NCI-H1048 (cell line): ENCODE measurements at places on chromosomes 11 and 22.
A peak's percentile ranks its signal among the peaks of the same experiment; 100 is the strongest.

DNA sequence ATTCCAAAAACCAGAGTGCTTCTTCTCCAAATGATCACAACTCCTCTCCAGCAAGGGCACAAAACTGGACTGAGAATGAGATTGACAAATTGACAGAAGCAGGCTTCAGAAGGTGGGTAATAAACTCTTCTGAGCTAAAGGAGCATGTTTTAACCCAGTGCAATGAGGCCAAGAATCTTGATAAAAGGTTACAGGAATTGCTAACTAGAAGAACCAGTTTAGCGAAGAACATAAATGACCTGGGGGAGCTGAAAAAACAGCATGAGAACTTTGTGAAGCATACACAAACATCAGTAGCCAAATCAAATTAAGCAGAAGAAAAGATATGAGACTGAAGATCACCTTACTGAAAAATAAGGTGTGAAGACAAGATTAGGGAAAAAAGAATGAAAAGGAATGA, 15.5 kb downstream of the OR52M1 start:
- no peak for DNase-seq

- DNase-seq: no peak
Observed at GRCh38 chr22:38080850-38081635, 2.9 kb downstream of the SLC16A8 start.

GRCh38 chr22:45631140-45631840, 40.3 kb upstream of the ATXN10 start:
- DNase-seq: no peak

GRCh38 chr11:45585205-45585604, 80.2 kb downstream of the CHST1 start:
- no peak for DNase-seq

DNA sequence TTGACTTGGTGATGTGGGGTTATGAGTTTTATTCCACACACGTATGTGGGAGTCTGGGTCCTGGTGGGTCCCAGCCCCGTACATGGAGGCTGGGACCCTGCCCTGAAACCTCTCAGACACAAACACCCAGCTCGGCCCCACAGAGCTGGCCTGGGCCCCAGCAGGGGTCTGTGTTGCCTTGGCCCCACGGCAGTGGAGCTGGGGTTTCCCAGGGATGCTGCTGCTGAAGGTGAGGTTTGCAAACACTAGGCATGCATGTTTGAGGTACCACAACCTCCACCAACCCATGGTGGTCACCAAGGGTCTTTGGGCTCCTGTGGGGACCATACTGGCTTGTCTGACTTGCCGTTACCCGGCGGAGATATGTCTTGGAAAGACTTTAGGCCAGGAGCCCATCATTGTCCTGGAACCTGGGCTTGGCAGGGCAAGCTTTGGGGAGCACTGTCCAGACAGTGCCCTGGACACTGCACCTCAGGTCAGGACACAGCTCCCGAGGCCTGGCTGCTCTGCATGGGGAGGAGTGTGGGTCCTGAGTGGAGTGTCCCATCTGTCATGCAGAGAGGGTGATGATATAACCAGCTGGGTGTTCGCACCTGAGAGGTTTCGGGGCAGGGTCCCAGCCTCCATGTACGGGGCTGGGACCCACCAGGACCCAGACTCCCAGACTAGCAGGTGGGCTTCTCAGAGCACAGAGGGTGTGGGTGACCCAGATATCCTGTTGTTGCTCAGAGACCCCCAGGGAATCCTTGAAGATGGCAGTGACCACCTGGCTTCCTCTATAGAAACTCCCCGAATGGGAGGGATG, 63.3 kb downstream of the KCNQ1 start:
- no peak for DNase-seq

DNA sequence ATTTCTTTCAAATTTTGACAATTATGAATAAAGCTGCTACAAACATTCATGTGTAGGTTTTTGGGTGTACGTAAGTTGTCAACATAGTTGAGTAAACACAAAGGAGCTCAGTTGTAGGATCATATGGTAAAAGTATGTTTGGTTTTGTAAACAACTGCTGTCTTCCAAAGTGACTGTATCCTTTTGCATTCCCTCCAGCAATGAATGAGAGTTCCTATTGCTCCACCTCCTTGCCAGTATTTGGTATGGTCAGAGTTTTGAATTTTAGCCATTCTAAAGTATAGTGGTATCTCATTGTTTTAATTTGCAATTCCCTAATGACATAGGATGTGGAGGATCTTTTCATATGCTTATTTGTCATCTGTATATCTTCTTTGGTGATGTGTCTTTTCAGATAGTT, 28.0 kb upstream of the PHOX2A start:
- no peak for DNase-seq

GRCh38 chr11:29187215-29187614, 829.6 kb downstream of the KCNA4 start:
- DNase-seq: no peak

DNA sequence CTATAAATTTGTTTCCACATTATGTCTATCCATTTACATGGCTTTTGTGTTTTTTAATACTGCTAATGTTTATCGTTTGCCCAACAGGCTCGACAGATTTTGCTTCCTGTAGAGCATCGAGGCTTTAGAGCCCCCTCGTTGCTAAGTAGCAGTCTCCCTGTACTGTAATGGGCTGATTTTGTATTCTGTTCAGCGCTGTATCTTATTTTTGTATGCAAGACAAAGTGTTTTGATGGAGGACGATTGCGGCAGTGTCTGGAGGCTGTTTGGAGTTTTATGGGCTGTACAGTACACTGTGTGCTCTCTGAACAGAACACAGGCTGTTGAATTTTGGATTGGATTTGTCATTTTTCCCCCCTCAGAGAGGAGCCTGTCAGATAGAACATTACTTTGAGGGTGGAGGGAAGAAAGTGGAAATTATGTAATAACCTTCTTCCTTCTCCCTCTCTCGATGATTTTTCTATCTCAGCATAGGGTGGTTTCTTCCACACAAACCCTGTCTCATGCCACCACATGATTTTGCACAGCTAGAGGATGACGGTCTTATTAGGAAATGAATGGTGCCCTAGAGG, 104.4 kb downstream of the ZBTB16 start:
- no peak for DNase-seq

DNA sequence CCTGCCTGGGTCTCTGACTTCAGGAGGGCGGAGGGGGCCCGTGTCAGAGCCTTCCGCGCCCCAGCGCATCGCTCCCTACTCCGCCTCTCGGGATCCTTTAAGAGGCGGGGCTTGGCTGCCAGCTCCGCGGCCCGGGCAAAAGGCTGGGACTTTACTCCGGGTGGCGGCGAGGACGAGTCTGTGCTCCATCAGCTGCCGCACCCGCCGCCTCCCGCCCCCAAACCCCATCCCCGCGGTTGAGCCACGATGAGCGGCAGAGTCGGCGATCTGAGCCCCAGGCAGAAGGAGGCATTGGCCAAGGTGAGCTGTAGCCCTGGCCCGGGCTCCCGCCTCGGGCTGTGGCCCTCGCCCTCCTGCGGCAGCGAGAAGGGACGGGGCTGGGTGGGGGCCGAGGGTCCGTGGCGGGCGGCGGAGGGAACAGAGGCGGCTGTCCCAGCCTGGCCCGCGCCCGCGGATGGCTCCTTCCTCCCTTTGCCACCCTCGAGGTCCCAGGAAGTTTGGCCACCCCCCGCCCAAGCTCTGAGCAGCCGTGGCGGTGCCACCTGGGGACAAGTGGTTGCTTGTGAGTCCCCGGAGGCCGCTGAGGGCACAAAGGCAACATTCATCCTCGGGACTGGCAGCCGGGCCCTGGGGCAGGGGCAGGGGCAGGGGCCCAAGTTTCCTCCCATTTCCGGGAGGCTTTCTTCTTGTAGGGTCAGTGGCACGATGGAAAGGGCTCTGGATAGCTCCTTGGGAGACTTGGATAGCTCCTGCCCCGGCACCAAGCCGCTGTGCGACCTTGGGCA, at the start of gene SEC14L2:
TSS of gene SEC14L2 (plus strand) at position 148 of the 785 bp plus-strand sequence. CDS start at position 247, 99 bp downstream.
- DNase-seq: peak; percentile 24

DNA sequence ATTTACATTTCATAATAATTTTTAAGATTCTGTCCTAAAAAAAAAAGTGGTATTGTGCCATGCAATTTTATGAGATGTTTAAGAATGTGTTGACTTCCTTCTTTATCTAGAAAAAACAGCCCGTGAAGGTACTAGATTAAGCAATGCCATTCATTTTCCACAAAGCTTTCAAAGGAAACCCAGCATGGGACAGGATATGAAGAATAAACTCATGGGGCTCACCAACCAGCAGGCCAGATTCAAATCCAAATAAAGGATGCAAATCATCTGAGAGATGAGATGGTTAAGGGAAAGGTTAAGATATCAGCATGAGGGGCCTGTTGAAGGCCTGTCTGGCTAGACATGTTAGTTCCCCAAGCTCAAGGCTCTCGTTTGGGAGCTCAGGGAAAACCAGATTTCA, 199.1 kb downstream of the SWAP70 start:
- DNase-seq: no peak

DNA sequence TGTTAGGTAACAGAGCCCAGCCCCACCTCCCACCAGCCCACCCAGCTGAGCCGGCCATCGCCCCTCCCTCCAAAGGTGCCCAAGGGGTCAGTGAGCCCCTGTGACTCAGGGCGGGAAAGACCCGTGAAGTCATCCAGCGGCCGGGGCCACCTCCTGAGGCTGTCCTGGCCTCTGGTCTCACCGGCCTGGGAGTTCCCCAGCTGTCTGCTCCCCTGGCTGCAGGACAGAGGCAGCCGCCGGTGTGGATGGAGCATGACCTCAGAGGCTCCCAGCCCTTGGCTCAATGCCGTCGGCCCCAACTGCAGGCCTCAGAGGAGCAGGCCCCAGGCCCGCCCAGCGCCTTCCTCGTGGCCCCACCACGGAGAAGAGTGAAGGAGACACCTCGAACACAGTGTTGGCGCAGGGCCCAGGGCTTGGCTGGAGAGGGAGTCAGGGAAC, 28.7 kb downstream of the RPL3 start:
- DNase-seq: no peak

GRCh38 chr11:72228229-72228843, 3.8 kb downstream of the INPPL1 start:
- DNase-seq: no peak

- no peak for DNase-seq
Observed at GRCh38 chr11:119858288-119858687, 129.3 kb upstream of the NECTIN1 start.

GRCh38 chr11:64384981-64385944, 26.3 kb downstream of the RPS6KA4 start:
- DNase-seq: no peak

- no peak for DNase-seq
Observed at GRCh38 chr11:69152733-69153421, 2.9 kb upstream of the SMIM38 start.

GRCh38 chr22:44834065-44834464, 81.7 kb downstream of the ARHGAP8 start:
- DNase-seq: no peak

DNA sequence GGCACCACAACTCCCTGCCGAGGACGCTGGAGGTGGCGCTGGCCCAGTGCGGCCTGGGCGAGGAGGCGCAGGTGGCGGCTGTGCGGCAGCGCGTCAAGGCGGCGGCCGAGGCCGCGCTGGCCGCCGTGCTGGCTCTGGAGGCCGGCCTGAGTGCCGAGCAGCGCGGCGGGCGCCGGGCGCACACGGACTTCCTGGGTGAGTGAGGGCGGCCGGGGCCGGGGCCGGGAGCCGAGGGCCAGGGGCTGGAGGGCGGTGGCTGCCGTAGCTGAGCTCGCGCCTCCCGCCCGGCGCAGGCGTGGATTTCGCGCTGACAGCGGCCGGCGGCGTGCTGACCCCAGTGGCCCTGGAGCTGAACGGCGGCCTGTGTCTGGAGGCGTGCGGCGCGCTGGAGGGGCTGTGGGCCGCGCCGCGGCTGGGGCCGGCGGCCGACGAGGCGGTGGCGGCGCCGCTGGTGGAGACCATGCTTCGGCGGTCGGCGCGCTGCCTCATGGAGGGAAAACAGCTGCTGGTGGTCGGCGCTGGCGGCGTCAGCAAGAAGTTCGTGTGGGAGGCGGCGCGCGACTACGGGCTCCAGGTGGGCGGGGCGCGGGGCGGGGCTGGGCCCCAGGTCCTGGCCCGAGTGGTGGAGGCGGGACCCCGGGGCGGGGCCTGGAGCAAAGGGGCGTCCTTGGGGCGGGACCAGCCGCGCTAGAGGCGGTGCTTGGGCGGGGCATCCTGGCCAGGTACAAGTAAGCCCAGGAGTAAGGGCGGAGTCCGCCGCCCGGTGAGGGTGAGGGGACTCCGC, 5.4 kb downstream of the CARNS1 start:
- peak; percentile 78 for DNase-seq

DNA sequence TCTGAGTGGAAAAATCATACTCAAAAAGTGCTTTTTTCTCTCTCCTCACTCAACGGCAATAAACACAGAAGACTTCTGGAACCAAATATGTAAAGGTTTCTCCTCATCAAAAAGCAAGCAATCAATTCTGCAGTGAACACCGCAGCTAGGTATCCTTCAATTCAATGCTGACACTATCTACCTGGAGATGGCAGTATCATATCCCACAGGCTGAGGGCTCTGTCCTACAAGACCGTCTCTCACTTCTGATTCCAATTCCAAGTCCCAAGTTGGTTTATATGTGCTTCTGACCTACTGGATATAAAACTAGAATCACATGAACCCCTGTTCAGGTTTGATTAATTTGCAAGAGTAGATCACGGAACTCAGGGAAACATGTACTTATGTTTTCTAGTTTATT, 59.7 kb upstream of the LUZP2 start:
- DNase-seq: no peak

DNA sequence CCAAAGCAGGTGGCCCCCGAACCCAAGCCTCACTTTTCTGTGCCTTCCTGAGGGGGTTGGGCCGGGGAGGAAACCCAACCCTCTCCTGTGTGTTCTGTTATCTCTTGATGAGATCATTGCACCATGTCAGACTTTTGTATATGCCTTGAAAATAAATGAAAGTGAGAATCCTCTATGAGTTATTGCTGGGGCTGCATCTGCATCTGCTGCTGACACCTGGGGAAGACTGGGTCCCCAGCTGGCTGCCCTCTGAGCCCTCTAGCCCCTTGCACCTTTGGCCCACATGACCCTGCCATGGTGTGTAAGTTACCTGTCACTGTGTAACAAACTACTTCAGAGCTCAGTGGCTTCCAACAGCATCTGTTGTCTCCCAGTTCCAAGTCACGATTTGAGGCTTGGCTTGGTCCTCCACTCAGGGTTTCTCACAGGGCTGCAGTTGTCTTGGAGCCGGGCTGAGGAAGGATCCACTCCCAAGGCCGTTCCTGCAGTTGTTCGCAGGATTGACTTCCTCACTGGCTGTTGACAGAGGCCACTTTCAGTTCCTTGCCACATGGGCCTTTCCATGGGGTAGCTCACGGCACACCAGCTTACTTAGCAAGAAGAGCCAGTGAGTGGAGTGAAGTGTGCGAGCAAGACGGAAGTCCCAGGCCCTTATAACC, 13.5 kb upstream of the UVRAG start:
- no peak for DNase-seq
